ENCODE measurements at places on chromosomes 7 and 10.
A peak's percentile ranks its signal among the peaks of the same experiment; 100 is the strongest.

GRCh38 chr10:93742633-93743349 is 14.9 kb upstream of the LGI1 start:
- DNase-seq: no peak

- DNase-seq: no peak
Measured at GRCh38 chr7:147569116-147569913, 1021.3 kb upstream of the C7orf33 start.

DNA sequence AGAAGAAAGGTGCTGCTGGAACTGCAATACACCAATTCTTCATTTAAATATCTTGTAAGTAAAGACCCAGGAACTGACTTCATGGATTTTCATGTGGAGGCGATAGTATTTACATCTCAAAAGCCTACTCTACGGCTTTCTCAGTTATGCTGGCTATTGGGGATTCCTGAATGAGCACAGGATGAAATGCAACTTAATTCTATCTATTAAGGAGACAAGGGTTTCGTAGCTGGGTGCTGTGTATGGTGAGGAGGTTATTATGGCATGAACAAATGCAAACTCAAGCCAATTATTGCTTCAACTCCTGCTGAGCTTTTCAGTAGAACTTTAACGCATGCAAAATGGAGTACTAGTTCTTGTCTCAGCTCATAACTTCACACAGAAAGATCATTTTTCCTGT is 251.2 kb downstream of the SORCS1 start:
- no peak for DNase-seq

DNA sequence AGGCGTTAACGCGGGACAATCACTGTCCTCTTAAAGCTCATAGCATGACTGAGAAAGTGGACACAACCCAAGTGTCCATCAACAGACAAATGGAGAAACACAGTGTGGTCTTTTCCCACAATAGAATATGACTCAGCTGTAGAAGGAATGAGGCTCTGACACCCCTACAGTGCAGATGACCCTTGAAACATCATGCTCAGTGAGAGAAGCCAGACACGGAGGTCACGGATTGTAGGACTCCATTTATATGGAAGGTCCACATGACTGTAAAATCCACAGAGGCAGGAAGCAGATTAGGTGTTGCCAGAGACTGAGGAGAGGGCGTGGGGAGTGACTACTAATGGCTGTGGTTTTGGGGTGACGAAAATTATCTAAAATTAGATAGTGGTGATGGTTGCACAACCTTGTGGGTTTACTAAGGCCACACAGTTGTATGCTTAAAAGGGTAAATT is 6.1 kb upstream of the NCAPG2 start:
- DNase-seq: no peak

- no peak for DNase-seq
Measured at GRCh38 chr10:99671386-99671785, 12.1 kb downstream of the ENTPD7 start.

GRCh38 chr10:112223725-112224124 is 40.2 kb upstream of the GPAM start:
- no peak for DNase-seq

GRCh38 chr7:80054356-80054755 is 80.3 kb upstream of the GNAI1 start:
- DNase-seq: no peak

- no peak for DNase-seq
Measured at GRCh38 chr7:142760071-142760642, 10.6 kb upstream of the PRSS2 start.

GRCh38 chr7:1314021-1314907 is 81.6 kb downstream of the UNCX start:
- no peak for DNase-seq

DNA sequence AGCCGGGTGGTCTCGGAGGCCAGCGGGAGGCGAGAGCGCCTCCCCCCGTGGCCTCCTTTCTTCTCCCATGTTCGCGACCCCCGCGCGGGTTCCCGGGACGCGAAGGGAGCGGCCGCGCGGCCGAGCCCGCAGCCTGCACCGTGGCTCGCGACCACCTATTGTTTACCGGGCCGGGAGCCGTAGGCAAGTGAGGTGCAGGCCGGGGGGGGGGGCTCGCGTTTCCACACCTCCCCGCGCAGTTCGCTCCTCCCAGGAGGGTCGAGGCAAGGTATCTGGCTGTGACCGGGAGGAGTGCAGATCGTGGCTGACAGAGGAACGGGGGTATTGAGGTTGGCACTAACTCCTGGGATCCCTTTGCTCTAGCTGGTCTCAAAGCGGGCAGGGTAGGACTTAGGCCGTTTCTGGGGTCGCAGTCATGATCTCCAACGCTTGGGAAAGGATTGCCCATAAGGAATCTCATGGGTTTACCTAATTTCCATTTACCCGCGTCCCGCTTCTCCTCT is 734 bp downstream of the PTPN12 start:
- no peak for DNase-seq

GRCh38 chr7:108419961-108420908 is 36.0 kb downstream of the NRCAM start:
- no peak for DNase-seq

DNA sequence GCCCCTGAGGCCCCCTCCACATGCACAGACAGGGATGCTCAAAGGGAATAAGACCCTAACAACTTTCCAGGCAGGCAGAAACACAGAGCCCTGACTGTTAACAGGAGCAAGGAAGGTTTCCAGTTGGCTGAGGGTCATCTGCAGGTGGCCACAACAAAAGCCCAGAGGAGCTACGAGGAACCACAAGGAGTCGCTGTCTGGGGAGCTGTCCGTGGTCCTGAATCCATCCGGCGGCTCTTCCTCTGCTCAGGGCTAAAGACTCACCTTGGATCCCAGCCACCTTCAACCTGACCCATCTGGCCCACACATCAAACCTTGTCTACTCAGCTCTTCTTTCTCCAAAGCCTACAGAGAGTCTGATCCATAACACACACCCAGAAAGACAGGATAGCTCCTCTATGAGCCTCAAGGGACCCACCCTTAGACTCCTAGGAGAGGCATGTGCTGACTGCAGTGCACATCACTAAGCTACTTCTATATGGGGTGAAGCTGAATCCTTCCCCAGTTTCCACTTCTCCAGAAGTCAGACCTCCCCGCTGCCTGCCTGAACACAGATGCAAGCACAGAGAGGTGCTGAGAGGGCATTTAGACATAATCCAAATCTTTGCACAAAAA is 104.0 kb downstream of the SLIT1 start:
- peak; percentile 34 for DNase-seq

DNA sequence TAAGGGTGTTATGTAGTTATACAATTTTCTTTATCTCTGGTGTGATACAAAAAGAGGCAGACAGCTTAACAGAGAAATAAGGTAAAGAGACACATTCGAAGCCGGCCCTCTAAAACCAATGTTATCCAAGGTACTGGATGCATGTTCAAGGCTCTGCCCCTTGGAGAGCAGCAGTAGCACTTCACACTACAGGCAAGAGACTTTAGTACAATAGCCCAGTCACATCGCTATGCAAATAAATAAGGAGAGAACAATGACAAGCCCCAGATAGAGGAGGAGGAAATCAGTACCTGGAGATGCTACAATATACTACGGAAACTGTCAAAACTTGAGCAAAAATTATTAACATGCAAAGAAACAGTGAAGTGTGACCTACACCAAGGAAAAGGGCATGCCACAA is 111.1 kb downstream of the ITGB1 start:
- no peak for DNase-seq

GRCh38 chr10:14727465-14727864 is 47.2 kb downstream of the FAM107B start:
- no peak for DNase-seq

DNA sequence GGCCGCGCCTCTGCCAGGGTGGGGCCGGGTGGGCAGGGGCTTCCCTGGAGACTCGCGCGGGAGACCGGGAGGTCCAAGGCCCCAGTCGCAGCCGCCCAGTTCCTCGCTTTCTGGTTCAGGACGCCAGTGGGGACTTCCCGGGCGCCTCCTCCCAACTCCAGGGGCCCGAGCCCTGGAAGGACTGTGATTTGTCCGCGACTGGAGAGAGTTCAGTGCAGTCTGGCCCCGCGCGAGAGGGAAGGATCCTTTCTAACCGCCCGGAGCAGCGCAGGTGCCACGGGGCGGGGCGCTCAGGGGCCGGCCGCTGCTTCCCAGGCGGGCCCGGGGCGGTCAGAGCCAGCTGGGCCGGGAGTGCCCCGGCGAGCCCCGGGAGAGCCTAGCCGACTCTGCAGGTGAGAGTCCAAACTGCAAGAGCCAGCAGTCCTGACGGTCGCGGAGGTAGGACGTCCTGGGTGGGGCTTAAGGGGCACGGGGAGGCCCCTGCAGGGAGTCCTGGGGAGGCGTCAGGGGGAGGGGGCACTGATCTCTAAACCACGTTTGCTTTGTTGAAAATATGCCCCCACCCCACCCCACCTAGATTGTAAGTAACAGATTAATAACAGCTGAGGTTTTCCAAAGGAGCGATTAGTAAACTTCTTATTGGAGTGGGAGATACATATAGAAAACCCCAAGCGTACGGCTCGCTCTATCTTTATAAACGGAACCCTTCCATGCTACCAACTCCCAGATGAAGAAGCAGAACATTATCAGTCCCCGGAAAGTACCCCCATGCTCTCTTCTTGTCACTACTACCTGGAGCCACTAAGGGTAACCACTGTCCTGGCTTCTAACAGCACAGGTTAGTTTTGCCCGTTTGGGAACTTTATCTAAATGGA is 8.2 kb downstream of the NKX2-3 start:
- no peak for DNase-seq

DNA sequence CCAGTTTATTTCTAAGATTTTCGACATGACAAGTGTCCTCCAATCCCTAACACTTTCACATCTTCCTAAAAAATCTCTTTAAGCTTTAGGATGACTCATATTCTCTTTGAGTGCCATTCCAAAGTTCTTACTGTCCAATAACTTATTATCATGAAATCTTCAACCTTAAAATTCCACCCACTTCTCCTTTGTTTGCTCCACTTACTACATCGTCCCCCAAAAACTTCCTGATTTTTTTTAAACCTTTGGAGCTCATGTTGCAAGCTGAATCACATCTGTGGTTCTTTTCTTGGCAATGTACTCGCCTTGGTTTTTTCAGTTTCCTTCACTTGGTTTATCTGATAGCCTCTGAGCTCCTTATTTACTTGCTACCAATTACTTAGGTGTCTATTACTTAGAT is 39.2 kb upstream of the JCAD start:
- no peak for DNase-seq

DNA sequence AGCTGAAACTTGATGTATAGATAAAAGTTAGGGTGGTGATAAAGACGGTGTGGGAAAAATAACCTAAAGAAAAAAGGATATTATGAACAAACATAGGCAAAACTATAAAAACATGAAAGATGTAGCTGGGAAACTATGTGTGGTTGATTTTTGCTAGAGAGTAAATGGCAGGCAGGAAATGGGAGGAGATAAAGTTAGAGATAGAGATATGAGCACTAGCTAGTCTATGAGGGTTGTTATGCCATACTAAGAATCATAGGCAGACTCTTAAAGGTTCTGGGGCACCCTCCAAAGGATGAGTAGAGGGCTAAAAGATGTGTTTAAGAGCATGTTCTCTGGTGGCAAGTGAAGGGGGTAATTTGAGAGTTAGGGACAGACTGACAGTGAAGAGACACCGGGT is 1109.2 kb downstream of the GATA3 start:
- no peak for DNase-seq

- DNase-seq: no peak
Measured at GRCh38 chr10:128475686-128476367, 349.6 kb upstream of the MKI67 start.

DNA sequence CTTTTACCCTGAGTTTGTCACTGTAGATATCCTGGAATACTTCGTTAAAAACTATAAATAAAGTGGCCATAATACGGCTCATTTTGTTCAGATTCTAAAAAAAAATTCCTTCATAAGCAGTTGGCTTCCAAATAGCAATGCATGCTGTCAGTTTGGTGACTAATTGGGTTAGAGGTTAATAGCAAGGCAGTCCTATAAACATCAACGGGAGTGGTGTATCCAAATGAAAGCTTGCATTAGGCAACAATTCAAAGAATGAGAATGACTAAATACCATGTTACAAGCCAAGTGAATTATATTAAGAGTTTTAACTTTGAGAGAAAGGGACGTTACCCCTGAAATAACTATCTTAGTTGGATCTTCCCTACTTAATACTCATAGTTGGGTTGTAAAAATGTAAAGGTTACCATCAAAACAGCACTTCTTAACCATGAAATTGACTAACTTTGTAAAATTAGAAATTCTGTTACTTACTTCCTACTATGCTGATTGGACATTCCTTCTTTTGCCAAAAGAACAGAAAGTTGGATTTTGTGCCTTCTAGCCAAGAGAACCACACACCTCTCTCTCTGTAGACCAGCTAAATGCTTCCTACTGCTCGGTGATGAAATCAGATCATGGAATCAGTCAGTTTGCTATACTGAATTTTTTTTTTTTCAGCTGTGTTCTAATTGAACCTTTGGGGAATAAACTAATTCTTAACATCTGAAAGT is 98.0 kb downstream of the KAT6B start:
- no peak for DNase-seq

DNA sequence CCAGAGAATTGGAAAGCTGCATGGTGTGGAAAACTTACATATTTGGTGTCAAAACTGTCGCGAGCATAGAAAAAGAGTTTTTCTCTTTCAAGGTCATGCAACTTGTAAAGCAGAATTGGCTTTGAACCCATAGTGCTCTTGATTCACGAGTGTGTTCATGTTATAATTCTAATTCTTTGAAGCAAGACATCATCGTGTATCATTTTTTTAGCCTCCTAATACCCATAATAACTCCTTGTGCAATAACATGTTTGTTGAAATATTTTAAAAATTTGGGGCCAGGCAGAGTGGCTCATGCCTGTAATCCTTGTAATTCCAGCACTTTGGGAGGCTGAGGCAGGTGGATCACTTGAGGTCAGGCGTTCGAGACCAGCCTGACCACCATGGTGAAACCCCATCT is 4.2 kb downstream of the CCL24 start:
- DNase-seq: no peak

DNA sequence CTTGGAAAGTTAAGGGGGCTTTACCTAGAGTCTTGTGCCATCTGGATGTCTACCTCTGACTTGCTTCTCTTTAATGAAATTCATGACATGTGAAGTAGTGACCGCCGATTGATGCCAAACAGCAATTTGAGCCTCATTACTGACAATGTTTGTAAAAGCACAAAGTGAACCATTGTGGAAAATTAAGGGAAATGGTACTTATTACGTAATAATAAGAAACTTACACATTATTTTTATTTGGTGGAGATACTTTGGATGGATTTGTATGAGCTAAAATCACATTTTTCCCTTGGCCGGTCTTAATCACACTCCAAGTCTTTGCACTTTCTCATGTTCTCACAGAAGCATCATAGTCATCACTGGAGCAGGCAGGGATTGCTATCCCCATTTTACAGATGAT is 265.1 kb upstream of the KLF6 start:
- DNase-seq: no peak

DNA sequence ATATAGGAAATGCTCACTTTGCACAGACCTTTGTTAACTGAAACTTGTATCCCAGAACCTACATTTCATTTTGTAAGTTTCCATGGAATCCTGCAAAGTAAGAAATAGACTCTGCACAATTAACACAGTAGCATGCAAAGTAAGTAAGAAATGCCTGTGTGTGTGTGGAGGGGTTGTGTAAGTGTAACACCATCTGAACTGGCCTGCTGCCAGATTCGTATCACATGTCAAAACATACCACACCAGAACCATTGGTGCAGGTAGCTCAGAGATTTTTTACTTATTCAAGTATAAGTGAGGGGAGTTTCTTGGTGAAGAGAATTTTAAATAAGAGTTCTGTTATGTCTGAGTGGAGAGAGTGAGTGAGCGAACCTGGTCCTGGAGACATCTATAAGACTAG is 17.9 kb upstream of the DDX21 start:
- DNase-seq: no peak

- no peak for DNase-seq
Measured at GRCh38 chr10:34444223-34445183, 370.6 kb downstream of the PARD3 start.

GRCh38 chr10:124532106-124532641 is 70.6 kb downstream of the LHPP start:
- DNase-seq: no peak

Measured in T follicular helper cell (primary cell).